MV-4-11 (cell line): ENCODE measurements at places on chromosomes 7 and 10.

GRCh38 chr10:96367470-96367869 is 8.7 kb upstream of the OPALIN start:
- DNase-seq, result no peak

DNA sequence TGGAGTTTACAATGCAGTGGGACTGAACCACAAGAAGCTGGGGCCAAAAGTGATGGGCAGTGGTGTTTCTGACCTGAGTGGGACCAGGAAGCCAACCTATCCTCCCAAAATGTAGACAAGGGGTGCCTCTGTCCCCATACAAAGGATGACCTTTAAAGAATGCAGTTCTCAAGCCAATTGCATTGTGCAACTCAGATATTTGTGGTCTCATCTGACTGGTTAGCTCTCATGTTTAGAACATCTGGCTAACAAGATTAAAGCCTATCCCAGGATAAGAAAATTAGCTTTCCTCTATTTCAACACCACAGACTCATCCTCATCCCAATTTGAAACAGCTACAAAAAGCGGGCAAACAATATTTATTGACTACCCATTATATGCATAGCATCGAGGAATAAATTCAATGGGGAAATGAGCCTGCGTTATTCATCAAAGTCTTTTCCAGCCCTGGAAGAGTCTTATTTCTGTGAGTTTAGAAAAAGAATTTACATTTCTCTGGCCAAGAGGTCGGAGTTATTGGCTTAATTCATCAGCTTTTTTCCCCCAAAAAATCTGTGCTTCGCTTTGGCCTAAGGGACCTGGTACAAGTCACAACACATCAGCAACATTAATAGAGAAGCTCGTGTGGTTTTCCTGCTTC is 26.7 kb downstream of the ELMO1 start:
- DNase-seq, result peak; percentile 46

GRCh38 chr10:110444004-110444337 is 53.7 kb upstream of the DUSP5 start:
- DNase-seq, result no peak

- no peak for DNase-seq
These were observed at the start of gene PSD for GRCh38 chr10:102418622-102419268. Gene PSD, minus strand, starts transcription at chr10:102418785. Its CDS starts 1,747 bp downstream, at chr10:102417038.

GRCh38 chr7:153381275-153382040 is 621.9 kb downstream of the ACTR3B start:
- peak; percentile 5 for DNase-seq

GRCh38 chr7:18338910-18339523 is 156.5 kb upstream of the HDAC9 start:
- DNase-seq, result peak; percentile 81

DNA sequence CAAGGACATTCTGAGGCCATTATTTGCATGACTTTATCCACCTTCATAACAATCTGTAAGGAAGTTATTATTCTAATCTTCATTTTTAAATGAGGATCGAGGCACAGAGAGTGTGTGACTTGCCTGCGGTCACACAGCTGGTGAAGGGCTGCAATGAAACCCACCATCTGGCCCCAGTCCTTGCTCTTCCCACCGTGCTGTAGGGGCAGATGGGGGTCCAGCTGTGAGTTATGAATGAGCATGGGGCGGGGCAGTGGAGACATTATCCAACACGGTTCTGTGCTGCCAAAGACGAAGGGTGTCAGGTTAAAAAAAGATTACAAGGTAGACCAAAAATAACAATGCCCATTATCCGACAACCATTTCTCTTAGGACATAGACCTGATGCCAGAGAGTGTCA is 417.5 kb upstream of the MGMT start:
- no peak for DNase-seq

- DNase-seq, result no peak
These were observed 203.4 kb downstream of the MAD1L1 start for GRCh38 chr7:2029211-2029905.

DNA sequence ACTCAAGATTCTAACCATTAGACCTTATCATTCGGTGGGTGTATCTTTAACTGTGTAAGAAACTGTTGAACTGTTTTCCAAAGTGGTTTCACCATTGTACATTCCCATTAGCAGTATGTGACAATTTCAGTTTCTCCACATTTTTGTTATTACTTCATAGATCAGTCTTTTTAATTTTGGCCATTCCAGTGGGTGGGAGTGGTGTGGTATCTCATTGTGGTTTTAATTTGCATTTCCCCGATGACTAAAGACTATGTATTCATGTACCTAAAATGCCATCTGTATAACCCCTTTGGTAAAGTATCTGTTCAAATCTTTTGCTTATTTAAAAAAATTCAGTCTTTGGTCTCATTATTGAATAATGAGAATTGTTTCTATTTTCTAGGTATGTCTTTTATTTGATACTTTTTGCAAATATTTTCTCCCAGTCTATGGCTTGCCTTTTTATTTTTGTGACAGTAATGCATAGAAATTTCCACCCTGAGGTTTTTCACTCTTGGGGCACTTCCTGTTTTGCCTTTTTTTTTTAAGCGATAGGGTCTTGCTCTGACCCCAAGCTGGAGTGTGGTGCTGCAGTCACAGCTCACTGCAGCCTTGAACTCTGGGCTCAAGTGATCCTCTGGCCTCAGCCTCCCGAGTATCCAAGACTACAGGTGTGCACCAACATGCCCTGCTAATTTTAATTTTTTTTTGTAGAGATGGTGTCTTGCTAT is 141.1 kb upstream of the ITGB1 start:
- peak; percentile 57 for DNase-seq

DNA sequence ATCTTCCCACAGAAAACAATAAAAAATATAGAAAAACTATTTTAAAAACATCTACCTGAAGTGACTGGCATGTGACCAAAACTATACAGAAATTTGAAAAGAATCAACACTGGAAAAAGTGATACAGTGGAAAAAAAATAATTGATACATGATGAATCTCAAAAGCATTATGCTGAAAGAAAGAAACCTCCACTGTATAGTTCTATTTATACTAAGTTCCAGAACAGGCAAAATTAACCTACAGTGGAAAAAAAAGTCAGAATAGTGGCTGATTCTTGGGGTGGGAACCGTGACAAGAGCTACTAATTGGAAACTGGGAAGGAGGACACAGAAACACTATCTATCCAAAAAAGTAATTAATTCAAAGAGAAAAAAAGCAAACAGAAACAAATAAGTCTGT is 14.9 kb downstream of the RTKN2 start:
- no peak for DNase-seq

- DNase-seq, result no peak
These were observed 551.4 kb upstream of the MGMT start for GRCh38 chr10:128915630-128916029.

DNA sequence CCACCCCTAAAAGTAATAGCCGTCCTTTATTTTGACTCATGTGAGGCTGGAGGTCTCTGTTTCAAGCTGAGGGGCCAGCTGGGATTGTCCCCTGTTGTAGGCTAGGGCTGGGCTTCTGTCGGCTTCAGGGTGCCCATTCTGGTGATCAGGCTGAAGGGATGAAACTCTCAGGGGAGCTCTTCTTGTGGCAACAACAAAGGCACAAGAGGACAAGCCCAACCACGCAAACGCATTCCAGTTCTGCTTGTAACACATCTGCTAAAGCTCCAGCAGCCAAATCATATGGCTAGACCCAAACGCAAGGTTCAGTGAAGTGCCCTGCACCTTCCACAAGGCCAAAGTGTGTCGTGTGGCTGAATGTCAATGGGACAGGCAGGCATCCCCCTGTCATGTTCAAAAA is 405.7 kb downstream of the INHBA start:
- DNase-seq, result no peak

GRCh38 chr7:100875356-100875751 is 451 bp downstream of the SRRT start:
- DNase-seq, result no peak

GRCh38 chr7:71442492-71443190 is 310.7 kb downstream of the GALNT17 start:
- peak; percentile 95 for DNase-seq

DNA sequence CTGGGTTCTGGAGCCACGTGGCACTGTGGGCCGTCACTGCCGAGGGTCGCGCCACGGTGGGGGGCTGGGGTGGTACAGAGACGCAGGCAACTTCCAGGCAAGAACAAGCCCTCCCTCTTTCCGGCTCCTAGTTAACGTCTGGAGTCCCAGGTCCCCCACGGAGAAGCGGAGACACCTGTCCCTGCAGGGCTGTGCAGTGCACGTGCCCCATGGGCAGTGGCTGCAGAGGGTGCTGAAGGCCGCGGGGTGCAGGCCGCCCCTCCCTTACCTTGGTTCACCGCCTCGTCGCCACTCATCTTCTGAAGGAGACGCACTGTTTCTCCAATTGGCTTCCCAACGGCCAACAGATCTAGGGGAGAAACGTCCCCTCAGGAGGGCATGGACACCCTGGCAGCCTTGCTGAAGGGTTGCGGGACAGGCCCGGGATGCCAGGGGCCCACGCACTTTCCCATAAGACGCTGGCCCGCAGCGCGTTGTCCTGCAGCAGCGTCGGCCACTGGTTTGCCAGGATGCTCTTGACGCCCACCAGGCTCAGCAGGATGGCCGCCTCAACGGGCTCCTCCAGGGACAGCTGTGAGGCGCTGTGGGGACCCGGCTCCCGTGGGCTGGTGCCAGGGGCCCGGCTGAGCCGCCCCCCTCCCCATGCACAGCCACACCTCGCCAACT is 24.3 kb upstream of the NKX6-2 start:
- no peak for DNase-seq

GRCh38 chr10:71984126-71984808 is 20.1 kb downstream of the CHST3 start:
- DNase-seq, result no peak

- DNase-seq, result no peak
These were observed 136.2 kb downstream of the PLXDC2 start for GRCh38 chr10:19952224-19953010.

- no peak for DNase-seq
These were observed 971 bp downstream of the AEBP1 start for GRCh38 chr7:44104860-44105771.

GRCh38 chr7:105473163-105473562 is 48.9 kb downstream of the PUS7 start:
- DNase-seq, result peak; percentile 3

- DNase-seq, result no peak
These were observed 622.0 kb downstream of the SORCS1 start for GRCh38 chr10:106542461-106542860.

- no peak for DNase-seq
These were observed 61.3 kb downstream of the TACC2 start for GRCh38 chr10:122050311-122050710.

DNA sequence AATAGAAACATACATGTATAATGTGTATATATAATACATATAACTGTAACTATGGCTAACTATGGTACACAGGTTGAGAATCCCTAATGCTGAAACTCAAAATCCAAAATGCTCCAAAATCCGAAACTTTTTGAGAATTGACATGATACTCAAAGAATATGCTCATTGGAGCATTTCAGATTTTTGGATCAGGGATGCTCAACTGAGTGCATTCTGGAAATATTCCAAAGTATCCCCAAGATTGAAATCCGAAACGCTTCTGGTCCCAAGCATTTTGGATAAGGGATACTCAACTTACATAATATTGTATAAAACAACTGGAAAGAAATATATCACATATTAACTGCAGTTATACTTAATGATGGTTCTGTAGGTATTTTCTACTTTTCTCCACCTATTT is 94.2 kb upstream of the ASAH2 start:
- DNase-seq, result no peak

DNA sequence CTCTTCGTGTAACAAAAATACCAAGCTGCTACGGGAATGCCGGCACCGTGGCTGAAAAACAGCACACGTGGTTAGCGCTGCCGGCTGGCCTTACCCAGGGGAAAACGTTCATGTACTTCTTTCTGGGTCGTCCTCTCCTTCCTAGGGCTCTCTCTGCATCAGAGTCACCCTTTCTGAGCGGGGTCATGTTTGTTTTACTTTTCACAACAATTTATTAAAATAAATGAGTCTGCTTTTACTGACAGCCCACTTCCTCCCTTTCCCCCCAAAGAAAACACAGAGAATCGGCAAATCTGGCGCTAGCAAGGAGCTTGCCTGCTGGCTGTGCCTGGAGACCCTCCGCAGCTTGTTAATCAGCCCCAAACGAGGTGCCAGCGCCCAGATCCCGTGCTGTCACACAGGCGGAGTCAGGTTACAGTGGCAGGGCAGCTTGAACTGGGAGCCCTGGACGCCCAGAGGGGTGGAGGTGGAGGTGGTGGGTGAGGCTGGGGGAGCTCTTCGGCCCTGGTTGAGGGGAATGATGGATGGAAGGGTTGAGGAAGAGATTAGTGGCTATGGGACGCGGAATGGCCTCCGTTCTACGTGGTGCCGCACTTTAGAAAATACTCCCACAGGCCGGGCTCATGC is 162.2 kb upstream of the TNS3 start:
- no peak for DNase-seq

- DNase-seq, result no peak
These were observed 239.1 kb upstream of the MYO3A start for GRCh38 chr10:25694971-25695370.

DNA sequence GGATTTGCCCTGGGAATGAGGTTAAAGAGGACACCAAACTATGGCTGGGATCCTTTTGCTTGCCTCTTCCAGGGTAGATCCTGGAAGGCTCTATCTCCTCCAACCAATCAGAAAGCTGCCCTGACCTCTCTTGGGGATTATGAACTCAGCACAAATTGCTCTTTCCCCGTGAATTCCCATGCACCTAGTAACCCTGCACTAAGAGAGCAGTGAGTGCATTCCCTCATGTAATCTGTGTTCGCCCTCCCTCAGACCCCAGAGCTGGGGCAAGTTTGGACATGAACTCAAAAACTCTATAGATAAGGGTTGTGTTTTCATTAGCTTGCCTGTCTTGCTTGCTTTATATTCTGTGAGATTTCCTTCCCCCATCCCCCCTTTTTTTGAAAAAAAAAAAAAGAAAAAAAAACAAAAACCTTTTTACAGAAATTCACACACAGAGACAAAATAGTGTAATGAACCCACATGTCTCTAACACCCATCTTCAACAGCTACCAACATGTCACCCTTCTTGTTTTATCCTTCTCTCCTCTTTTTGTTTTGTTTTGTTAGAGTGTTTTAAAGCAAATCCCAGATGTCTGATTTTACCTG is 225.5 kb upstream of the TCF7L2 start:
- no peak for DNase-seq

DNA sequence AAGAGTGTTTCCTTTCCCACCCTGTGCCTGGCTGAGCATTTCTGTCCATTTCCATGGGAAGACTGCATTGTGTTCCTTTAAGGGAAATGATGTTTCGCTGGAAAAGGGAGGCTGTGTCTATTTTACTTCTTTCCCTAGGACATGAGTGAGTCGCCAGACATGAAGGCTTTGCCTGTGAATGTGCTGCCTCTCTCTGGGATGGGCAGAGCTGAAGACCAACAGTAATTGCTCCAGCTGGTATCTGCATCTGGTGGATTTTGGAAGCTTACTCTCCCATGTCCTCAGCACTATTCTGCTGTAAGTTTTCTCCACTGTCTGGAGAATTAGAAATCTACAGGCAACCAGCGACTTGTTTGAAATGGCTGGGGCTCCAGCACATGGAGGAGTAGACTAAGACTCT is 264.6 kb upstream of the BMPER start:
- no peak for DNase-seq

GRCh38 chr10:85810674-85811073 is 555.9 kb downstream of the GRID1 start:
- no peak for DNase-seq

DNA sequence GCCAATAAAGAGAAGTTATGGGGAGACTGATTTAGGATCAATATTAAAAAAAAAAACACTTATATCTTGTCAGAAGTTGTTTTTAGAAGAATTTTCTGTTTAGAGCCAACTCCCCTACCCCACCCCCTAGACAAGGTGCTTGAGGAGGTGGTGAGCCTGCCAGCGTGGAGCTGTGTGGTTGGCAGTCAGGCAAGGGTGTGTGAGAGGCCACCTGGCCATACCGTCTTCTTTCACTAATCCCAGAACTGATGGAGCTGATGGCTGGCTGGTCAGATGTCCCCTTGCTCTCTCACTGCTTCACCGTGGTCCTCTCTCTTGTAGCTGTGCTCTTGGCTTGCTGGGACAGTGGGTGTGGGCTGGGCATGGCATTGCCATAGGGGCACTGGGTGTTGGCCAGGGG is 34.3 kb downstream of the NACAD start:
- DNase-seq, result no peak
